ENCODE measurements at places on chromosomes 3 and 15.

DNA sequence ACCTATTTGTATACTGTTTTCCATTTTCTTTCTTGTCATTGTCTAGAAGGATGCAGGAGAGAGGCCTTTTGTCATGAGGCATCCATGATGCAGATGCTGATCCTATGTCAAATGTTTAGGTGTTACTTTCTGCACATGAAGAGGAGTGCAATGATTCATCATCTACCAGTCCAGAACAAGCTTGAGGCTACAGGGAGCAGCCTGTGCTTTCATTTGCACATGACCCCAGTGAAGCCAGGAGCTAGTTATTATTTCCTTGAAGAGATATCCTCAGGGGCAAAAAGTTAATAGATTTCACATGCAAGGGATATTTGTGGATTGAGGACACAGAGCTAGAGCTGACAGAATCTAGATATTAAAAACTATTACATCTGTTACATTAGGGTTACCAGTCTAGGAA, 204.4 kb upstream of the TGFBR2 start:
- no peak for DNase-seq

- no peak for DNase-seq
These were observed 152.8 kb downstream of the TIGIT start for GRCh38 chr3:114446600-114446999.

- DNase-seq: no peak
These were observed 73.7 kb upstream of the DLG1 start for GRCh38 chr3:197372047-197372661.

DNA sequence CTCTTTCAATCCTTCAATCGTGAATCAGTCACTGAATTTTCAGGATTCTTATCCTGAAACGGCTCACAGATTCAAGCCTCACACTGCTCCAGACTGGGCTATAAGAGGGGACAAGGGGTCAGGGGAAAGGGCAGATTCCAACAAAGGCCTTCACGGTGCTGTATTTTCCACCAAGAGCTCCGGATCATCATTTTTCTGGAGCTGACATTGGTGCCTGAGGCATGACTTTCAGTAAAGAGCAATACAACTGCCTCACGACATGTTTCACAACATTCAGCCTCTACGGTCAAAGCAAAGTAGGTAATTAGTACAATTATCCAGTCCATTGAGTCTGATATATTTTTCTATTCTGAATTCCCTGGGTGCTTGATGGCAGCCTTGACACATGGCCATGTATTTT, 185.0 kb upstream of the PRICKLE2 start:
- DNase-seq: no peak

- DNase-seq: no peak
These were observed 85.6 kb upstream of the DNAJC19 start for GRCh38 chr3:181075098-181075497.

DNA sequence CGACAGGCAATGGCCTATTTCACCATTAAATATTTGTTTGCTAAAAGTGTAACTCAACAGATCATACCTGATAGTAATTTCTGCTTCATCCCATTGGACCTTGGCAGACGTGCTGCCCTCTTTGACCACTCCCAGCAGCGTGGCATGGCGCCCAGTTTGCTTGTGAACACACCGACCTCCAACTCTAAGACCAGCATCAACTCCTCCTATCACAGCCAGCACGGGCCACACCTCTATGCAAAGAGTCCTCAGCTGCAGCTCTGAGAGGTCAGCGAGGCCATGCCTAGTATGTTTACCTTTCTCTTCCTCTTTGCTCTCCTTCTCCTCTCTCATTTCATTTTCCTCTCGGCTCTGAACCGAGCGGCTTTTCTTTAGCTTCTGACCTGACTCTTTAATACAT, 80.6 kb downstream of the FBXL22 start:
- peak; percentile 90 for DNase-seq

DNA sequence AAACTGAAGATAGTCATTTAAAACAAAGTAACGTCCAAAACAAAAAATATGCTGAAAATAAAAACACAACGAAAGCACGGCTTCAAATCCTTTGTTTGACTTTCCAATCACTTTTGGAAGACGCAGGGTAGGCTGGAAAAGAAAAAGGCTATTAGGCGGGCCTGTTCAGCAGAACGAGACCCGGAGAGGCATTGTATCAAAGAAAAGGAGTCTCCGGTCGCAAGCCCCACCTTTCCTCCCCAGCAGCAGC, 691 bp downstream of the SENP7 start:
- DNase-seq: no peak

DNA sequence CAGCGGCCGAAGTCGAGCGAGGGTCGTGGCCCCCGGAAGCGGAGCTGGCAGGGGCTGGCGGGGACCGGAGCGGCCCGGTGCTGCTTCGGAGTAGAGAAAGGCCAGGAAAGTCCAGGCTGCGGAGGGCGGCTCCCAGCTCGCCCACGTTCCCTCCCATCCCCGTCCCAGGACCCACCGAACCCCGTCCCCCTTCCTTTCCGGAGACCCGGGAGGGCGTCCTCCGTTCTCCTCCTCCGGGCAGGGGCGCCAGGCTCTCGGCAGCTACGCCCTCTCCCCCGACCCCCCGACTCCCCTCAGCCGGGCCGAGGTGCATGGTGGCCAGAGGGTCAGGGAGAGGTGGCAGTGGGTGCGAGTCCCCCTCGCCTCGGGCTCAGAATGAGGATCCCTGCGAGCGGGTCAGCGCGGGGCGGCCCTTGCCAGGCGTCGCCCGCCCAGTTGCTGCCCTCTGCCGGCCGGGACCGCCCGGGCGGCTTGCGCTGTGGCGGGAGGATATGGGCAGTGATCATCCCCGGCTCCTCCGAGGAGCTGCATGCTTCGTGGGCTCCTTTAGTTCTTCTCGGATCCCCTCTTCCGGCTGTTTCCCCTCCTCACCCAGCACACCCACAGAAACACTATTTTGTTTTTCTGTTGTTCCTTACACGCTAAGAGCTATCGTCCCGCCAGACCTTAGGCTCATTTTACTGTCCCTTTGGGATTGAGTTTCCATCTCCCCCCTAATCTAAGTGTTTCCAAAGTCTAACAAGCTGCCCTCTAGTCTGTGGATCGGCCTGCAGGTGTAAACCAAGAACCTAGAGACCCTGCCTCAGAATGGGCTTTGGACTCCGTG, 744 bp upstream of the ALDH1A2 start:
- peak; percentile 96 for DNase-seq

Data from left lung (tissue), 14 donors.